ENCODE measurements at places on chromosomes 4 and X.

- no peak for DNase-seq
Observed at GRCh38 chr4:71275570-71275969, 63.2 kb upstream of the SLC4A4 start.

DNA sequence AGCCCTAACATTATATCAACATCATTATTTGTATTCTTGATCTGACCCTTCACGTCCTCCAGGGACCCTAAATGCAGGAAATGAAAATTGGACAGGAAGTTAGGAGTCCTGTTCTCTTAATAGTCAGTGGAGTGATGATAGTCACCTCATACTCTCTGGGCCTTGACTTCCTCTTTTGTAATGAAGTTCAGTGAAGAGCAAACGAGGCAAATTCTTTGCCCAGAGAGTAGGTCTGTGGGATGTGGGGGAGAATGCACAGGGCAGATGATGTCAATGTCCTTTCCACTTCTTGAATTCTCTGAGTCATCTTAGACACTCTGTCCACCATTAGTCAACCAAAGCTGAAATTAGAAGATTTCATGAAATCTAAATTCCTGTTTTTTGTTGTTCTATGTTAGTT, 17.1 kb upstream of the GPRIN3 start:
- DNase-seq, result peak; percentile 29

DNA sequence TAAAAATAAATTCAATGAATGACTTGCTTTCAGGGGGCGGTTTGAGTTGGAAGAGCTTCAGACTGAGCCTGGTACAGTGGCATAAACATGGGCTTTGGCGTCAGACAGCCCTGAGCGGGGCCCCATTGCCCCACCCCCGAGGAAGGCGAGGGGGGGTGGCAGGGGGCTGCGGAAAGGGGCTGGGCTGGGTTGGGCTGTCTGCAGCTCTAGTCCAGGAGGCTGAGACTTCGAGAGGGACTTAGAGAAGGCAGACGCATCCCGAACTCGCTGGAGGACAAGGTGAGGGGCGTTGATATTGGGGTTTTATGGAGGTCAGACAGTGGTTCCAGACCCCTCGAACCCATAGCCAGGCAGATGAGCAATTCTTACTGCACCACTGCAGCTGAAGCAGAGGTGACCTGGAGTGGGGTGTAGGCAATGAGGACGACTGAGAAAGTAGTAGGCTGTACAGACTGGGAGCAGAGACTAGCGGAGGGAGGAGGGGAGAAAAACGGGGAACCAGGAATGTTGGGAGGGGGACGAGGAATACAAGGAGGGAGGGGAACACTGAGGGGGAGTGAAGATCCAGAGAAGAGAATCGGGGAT, at the start of gene MAGED2:
MAGED2 (plus strand) TSS at position 222 of the 585 bp plus-strand sequence. CDS start 1,587 bp downstream, outside the sequence.
- peak; percentile 14 for DNase-seq

DNA sequence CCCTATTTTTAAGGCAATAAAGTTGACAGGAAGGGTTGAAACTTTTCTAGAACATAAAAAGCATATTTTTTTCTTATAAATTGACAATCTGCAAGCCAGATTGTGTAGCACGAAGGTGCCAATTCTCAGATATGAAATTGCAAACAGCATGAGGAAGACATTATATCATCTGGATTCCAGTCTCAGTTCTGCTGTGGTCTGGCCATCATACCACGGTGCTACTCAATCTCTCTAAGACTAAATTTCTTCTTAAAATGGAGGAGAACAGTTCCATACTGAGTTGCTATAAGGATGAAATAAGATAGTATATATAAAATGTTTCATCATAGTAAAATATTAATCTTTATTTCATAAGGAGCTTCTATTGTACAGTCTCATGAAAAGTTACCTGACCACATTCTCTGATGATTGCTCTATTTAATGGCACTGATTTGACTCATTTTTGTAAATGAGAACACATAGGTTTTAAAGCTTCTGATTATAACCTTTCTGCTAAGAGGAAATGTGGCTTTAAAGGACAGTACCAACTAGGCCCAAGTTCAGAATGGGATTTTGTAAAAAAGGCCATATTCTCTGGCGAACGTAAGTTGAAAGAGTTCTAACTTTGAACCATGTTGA, 127.9 kb downstream of the SHROOM3 start:
- no peak for DNase-seq

- no peak for DNase-seq
Observed at GRCh38 chr4:152039023-152039481, 278.2 kb upstream of the GATB start.

DNA sequence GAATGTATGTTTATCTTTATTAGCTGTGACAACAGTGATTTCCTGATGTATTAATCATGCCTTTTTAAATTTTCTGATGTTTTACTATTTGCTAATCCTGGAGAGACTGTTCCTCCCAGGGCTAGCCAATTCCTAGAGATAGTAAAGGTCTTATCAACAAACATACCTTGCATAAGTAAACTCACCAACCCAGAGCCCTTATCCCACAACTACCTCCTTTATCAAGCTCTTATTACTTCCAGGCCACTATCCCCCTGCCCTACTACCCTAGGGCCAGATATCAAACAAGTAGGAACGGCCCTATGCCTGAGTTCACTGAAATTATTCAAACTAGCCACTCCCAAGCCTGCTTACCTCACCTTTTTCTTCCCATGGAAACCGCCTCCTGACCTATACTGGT, 58.2 kb upstream of the NPNT start:
- no peak for DNase-seq

GRCh38 chr4:2103843-2104547, 44.9 kb downstream of the NAT8L start:
- no peak for DNase-seq

DNA sequence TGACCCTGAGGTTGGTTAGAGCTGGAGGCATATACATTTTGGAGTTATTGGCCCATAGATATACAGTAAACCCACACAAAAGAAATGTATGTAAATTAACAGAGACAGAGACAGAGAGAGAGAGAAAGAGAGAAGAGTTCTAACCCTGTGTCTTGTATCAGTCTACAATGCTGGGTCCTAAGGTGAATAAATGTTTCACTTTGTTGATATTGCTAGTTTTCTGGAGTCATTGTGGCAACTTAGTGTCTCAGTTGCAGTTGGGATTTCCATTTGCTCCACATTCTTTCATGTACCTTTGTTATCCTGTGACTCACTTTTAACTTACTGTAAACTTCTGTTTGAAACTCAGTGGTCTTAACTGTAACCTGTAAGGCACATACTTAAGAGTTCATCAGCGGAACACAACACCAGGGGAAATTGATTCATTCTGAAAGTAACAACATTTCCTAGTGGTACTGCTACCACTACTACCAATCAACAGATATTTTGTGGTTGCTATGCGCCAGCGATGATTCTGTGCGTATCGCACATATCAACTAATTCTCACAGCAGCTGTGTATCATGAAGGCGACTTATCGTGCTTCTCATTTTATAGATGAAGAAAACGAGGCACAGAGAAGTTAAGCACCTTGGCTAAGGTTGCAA, 38.5 kb upstream of the ETDA start:
- DNase-seq, result no peak

- DNase-seq, result no peak
Observed at GRCh38 chrX:30483996-30484395, 93.6 kb downstream of the TASL start.

- peak; percentile 84 for DNase-seq
Observed at GRCh38 chr4:176320340-176320975, 692 bp downstream of the SPCS3 start.

Data from AG08395 (cell line).